Hematopoietic multipotent progenitor cell treated with erythropoietin and hydrocortisone succinate and interleukin-3 and kit ligand, for 6 days (in vitro differentiated cells): ENCODE measurements at places on chromosomes 12 and 14.

- DNase-seq, result peak; percentile 58
These were observed at the start of gene PAPLN for GRCh38 chr14:73237219-73237785. Gene PAPLN (plus strand): TSS chr14:73237506. CDS start chr14:73239779, 2,273 bp downstream.

- no peak for DNase-seq
These were observed 245.6 kb upstream of the NPAS3 start for GRCh38 chr14:32693114-32693513.

- no peak for DNase-seq
These were observed 49.1 kb upstream of the KCNH3 start for GRCh38 chr12:49489720-49490119.

- DNase-seq, result no peak
These were observed 108.2 kb downstream of the PRICKLE1 start for GRCh38 chr12:42481368-42481767.

DNA sequence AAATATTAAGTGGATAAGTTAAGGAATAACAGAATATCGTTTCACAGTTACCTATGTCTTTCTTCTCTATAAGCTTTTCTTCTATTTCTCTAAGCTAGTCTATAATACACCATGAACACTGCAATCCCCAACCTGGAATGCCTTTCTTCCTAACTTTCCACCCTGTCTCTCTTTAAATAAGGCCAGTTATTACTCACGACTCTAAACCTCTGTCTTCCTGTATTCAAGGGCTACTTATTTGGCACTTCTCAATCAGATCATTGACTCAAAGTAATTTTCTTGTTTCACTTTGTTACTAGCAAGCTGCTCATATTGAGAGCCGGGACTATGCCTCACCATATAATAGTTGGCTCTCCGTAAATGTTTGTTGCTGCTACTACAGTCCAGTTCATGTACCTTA, 13.5 kb downstream of the FERMT2 start:
- no peak for DNase-seq
